ENCODE measurements at places on chromosomes 2 and 18.
A peak's percentile ranks its signal among the peaks of the same experiment; 100 is the strongest.

DNA sequence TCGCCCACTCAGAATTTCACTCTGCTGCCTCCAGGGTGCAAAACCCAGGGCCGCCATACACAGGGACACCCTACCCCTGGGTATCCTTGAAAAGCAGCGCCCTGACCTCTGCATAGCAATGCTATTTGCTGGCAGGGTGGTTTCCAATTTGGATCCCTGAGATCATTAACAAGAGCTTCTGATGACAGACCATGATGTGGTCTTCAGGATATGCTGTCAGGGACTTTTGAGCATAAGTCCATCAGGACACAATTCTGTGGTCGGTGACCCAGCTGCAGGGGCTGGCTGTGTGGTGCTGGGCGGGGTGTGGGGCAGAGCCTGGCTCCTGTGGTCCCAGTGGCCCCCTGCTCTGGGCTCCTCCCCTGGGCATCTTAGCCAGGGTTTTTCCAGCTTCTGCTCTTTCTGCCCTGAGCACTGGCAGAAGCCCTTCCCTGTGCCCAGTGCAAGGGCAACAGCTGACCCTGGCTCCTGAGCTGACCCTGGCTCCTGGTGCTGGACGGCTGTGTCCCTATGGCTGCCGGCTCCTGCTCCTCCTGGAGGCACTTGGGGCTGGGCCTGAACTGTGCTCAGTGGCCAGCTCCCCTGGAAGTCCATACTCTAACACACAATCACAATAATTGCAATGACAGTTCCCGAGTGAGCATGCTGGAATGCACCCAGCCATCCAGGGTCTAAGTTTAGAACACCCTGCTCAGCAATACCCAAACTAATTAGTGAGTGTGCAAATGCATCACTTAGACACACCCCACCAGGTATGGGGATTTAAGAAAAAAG is 271.5 kb downstream of the HDAC4 start:
- no peak for DNase-seq

DNA sequence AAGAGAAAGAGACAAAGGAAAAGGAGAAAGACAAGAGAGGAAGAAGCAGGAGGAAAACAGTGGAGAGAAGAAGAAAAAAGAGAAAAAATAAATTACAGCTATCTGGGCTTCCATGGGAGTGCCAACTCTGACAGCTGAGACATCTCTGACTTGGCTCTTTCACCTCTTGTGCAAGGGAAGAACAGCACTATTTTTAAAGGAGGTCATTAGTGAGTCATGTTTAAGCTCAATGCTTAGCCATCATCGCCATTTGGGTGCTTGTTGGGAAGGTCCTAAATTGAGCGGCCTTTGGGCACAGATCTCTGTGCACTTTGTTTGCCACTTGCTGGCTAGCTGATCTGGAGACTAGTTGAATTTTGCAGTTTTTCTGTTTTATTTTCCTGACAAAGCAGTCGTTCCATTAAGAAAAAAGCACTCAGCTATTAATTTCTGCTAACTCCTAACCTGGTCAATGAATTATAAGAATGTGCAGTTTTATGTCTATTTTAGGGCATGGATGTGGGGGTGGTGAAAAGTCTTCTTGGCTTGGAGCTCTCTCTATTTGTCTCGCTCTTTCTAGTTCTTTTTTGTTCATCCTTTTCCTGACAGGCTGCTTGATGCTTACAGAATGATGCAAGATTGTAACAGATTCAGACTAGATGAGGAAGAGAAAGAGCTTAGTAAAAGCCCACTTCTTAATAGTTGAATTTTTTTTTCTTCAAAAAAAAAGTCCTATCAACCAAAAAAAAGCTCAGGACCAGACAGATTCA is 231.5 kb downstream of the SLC8A1 start:
- no peak for DNase-seq

GRCh38 chr2:136131484-136131960 is 13.6 kb upstream of the CXCR4 start:
- DNase-seq = no peak

DNA sequence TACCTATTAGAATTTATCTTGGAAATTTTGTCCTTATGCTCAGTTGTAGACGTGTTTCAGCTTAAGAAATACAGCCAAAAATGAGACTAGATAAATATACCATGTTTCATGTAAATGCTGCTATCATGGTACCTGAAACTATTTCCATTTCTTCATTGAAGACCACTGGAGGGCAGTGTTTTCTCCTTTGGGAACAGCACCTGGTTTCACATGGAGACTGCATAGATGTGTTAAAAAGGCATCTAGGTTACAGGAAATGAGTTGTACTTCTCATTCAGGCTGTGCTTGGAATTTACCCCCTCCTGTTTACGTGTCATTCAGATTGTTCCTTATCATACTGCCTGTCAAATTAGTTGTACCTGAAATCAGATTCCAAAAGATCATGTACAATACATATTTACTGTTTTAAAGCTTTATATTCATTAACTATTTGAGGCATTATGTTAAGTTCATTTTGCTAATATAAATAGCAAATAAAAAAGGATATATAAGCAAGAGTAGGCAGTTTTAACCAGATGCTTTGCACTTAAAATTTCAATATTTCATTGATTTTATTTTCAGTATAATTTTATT is 57.3 kb upstream of the PSMD14 start:
- DNase-seq = peak; percentile 63

DNA sequence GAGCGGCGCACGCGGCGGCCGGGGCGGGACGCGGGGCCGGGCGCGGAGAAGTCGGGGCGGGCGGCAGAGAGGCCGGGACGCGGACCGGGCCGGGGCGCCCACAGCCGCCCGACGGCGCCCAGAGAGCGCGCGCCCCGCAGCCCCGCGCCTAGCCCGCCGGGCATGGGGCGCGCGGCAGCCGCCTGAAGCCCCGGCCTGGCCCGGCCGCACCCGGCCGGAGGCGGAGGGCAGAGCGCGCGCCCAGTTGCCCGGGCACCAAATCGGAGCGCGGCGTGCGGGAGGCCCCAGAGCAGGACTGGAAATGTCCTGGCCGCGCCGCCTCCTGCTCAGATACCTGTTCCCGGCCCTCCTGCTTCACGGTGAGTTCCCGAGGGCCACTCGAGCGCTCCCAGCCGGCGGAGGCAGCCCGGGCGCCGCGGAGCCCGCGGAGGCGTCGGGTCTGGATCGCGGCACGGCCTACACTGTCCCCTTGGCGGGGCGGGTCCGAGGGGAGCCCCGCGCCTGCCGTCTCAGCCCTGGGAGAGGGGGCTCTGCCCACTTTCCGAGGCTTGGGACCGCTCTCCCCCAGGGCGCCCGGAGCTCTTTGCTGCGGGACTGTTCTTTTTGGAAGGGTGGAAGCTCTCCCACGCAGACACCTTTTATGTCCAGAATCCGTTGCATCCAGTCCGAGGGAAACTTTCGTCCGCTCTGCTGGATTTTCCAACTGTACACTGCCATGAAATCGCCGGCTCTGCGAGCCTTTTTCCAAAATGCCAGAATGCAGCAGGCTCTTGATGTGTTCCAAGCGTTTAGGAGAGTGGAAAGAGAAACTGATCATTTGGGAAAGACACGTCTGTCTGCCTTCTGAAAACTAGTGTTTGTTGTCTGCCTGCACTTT is 484 bp downstream of the APCDD1 start:
- peak; percentile 23 for DNase-seq

DNA sequence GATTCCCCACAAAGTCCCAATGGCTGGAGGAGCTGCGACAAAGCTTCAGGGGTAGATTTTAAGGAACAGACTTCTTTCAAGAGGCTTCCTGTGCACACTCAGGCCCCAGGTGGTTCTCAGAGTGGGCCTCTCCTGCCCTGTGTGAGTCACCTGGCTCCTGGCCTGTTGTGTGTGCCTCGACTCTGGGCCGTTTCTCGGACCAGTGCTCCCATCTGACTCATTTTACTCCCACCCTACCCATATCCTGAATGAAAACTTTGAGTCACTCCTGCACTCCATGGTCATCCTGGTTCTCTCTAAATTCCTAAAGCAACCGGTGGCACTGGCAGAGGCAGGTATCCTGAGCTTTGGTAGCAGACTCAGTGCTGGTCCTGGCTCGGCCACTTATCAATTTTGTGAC is 84.1 kb downstream of the CELF4 start:
- DNase-seq = no peak

DNA sequence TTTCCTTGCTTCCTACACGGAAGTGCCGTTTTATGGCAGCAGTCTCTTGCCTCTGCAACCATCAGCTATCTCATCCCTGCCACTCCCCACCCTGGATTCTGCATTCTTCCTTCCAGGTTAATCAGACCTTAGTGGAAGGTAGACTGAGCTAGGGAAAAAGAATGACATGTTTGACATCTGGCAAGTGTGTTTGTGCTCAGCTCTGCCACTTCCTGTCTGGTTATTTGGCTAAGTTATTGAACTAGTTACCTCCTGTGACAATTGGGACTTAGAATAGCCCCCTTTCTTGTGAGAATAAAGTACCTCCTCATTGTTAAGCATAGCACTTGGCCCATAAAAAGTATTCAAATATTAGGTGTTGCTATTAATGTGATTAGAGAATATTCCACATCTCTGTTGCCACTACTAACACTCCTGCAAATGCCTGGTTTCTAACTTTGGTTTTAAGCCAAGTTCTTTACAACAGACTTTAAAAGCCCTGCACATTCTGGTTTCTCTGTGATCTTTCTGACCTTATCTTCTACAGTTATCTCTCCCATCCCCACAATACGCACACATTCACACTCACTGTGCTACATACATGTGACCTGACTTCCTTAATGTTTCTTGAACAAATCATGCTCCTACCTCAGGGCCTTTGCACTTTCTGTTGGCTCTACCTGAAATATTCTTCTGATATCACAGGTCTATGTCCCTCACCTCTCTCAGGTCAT is 10.8 kb upstream of the MAPRE2 start:
- DNase-seq = no peak

DNA sequence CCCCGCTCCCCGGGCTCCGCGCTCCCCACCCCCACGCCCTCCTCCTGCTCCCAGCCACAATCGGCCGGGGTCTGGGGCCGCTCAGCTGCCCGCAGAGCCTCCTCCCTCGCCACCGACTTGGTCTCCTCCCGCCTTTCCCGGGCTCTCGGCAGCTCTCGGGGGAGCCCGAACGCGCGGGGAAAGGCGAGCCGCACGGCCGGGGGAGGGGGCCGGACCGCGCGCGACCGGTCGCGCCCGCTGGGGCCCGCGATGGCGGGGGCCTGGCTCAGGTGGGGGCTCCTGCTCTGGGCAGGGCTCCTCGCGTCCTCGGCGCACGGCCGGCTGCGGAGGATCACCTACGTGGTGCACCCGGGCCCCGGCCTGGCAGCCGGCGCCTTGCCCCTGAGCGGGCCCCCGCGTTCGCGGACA is 327 bp downstream of the LTBP1 start:
- DNase-seq = no peak

- DNase-seq = no peak
Measured at GRCh38 chr2:217864963-217865772, 137.6 kb downstream of the TNS1 start.

GRCh38 chr2:25207078-25207545 is 38.7 kb upstream of the POMC start:
- no peak for DNase-seq

GRCh38 chr2:182078988-182079602 is 93.4 kb downstream of the PPP1R1C start:
- DNase-seq = no peak

DNA sequence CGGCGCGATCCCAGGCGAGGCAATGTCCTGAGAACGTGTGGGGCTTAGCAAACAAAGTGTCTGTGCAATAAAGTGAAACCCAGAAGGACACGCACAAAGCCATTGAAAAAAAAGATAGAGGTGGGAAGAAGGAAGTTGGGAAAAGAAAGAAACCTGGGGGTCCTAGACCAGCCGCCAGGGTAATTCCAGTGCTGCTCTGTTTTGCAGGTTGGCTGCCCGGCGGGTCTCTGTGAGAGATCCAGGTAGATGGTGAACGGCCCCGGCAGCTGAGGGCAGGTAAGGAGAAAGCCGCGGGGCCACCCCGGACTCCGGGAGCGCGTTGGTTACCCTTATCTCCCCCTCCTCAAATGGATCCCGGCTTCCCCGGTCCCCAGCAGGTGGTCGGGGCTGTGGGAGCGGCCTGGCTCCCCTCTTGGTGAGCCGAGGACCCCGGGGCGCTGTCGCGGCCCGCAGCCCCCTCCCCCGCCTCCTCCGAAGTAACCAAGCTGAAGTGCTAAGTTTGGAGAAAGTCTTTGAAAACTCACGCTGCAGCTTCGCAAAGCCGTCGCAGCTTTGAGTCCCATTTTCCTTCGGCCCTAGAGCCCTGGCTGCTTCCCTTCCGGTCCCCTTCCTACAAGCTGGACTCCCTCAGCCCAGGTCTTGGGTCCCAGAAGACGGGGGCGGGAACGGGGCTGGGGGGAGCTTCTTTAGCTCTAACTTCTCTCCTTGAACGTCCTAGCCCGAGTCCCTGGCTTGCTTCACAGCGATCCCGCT is 588 bp downstream of the OTX1 start:
- no peak for DNase-seq

DNA sequence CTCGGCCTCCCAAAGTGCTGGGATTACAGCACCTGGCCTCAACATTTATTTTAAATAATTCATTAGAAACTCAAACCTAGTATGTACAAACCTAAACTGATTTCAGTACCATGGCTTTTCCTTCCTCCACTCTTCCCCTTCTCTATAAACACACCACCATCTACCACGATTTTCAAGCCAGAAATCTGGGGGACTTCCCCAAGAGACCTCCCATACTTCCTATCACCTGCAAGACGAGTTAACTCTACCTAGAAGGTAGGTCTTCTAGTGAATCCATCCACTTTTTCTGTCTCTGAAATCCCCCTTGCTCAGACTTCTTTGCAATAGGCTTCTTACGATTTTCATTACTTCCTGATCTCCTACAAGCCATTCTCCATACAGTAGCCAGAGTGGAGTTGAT is 7.7 kb upstream of the FAM117B start:
- no peak for DNase-seq

DNA sequence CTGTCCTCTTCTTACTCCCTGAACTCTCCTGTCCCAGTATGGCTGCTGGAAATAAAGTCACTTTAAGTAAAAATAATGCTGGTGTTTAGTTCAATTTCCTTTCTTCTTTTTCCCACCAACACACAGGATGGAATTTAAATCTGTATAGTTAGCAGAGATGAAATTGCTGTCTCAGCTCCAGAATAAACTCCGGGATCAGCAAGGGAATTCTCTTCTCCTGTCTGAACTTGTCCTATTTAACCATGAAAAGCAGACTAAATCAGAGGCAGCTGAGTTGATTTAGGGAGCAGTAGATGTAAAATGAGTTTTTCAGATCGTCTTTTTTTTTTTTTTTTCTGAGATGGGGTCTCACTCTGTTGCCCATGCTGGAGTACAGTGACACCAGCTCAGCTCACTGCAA is 25.9 kb downstream of the TTLL4 start:
- DNase-seq = no peak

DNA sequence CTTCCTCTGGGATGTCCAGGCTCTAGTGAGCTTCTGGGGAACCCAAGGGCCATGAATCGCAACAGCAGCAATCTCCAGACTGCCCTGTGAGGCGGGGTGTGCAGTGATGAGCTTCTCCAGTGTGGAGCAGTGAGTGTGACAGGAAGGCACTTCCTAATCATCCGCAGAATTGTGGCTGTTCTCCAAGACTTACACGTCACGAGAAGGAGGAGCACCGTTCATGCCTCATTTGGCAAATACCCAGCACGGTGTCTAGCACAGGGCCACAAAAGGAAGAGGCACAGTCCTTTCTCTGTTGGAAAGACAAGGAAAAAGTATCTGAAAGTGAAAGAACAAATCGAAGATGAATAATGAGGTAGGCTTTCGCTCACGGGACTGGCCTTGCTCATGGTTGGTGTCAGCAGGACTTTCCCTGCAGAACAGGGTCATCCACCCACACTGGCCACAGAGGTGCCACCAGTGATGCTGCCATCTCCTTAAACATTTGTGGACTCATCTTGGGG is 125.1 kb upstream of the HAAO start:
- no peak for DNase-seq

- DNase-seq = no peak
Measured at GRCh38 chr18:75204732-75205513, 4.0 kb downstream of the PTGR3 start.
